ENCODE measurements at places on chromosomes 12 and 14. TPM values are rescaled to one million over a fixed set of nuclear protein-coding genes. Genes with fewer than 3 reads are reported as not detected.

Gene TPH2
- 0.16 TPM for total RNA-seq

Gene NTS
- total RNA-seq, result not detected

- no peak for DNase-seq
These were observed 24.7 kb downstream of the NGDN start for GRCh38 chr14:23494223-23494622.

DNA sequence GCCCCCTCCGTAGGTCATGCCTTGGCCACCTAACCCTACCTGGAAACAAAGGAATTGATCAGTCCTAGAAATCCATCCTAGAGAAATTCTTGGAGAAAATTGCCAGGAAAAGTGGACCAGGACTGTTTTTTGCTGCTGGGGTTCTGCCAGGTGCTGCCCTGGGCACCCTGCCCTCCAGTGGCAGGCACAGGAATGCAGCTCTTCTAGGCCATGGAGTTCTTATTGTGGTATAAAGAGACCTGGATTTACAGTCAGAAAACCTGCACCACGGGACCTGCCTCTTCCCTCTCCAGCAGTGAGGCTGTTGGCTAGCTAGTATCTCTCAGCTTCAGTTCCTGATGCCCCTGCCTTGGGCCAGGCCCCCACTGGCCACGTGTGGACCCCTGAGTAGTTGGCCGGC is 59.7 kb downstream of the SLC24A4 start:
- no peak for DNase-seq

DNA sequence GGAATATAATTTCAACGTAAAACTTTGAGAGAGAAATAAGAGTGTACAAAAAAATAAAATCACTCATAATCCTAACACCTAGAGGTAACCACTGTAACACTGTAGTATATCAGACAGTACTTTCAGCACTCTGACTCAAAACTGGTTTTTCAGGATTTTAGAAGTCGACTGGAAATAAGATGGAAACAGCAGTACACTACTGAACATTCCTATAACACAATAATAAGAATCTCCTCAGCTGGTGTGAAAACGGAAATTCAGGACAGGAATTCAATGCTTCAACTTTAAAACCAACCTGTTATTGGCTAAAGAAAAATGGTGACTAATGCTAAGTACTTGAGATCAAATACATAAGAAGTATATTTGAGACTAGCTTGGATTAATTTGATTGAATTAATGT is 12.3 kb upstream of the PITPNM2 start:
- no peak for DNase-seq

- no peak for DNase-seq
These were observed 1.9 kb downstream of the CCDC38 start for GRCh38 chr12:95940514-95940913.

DNA sequence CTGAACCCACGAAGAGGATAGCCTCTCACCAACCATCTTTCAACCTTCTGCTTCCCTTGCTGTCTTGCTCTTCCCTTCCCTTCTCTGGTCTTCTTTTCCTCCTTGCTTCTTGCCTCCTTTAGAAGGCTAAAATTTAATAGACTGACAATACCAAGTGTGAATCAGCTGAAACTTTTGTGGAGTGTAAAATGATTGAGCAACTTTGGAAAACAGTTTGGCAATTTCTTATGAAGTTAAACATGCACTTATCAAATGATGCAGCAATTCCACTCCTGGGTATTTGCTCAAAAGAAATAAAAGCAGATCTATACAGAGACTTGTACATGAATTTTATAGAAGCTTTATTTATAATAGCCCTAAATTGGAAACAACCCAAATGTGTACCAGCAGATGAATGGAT is 3.3 kb upstream of the KRT86 start:
- no peak for DNase-seq

Measured in naive thymus-derived CD4-positive, alpha-beta T cell (primary cell).